ENCODE measurements at places on chromosomes 3 and 15.

GRCh38 chr15:62085740-62086139, 19.0 kb downstream of the C2CD4A start:
- DNase-seq = no peak

- DNase-seq = no peak
Measured at GRCh38 chr3:124520970-124521369, 209.3 kb upstream of the UMPS start.

GRCh38 chr15:78242128-78242527, 7.8 kb upstream of the ACSBG1 start:
- no peak for DNase-seq

GRCh38 chr3:194255252-194256039, 95.7 kb downstream of the CPN2 start:
- no peak for DNase-seq

GRCh38 chr3:187377842-187378241, 9.7 kb downstream of the RTP4 start:
- DNase-seq = no peak

DNA sequence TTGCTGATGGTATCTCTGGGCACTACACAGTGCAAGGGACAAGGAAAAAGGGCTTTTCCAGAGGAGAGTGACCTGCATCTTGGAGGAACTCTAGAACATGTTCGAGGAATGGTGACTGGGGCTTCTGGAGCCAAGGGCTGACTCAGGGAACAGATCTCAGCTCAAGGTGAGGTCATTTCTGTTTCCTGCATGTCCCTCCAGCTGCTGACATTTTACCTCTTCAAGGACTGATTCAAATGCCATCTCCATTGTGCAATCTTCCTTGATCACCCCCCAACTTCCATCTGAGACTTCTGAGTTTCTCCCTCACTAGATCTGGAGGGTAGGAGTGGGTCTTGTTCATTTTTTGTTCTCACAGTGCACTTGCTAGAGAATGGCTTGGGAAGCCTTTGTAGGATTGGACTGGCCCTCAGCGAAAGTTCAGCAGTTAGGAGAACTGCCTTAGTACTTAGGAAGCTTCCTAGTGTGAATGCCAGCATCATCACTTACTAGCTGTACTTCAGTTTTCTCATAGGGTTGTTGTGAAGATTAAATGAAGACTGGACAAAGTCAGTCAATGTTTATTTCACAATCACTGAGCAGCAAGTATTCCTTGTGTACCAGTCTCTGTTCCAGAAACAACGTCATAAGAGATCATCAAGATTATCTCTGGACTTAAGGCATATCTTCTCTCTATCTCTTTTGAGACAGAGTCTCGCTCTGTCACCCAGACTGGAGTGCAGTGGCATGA, 2.6 kb upstream of the IDH3A start:
- DNase-seq = no peak

DNA sequence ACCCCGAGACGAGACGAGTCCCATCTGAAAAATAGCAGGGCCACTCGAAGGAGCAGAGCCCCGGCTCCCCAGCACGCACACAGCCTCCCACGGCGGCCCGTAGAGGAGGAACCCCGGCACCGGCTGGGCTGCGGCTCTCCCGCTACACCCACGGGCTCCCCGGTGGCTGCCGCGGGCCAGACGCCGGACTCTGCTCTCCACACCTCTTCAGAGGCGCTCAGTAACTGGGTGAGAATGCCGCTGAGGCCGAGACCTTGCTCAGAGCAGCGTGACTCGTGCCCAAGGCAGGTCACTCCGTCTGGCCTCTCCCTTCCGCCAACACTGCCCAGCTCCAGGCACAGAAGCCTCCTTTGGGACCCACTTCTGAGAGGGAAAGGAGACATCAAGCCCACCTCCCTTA, 34.4 kb downstream of the TNK2 start:
- DNase-seq = no peak

- no peak for DNase-seq
Measured at GRCh38 chr3:66033241-66034138, 5.2 kb downstream of the MAGI1 start.

DNA sequence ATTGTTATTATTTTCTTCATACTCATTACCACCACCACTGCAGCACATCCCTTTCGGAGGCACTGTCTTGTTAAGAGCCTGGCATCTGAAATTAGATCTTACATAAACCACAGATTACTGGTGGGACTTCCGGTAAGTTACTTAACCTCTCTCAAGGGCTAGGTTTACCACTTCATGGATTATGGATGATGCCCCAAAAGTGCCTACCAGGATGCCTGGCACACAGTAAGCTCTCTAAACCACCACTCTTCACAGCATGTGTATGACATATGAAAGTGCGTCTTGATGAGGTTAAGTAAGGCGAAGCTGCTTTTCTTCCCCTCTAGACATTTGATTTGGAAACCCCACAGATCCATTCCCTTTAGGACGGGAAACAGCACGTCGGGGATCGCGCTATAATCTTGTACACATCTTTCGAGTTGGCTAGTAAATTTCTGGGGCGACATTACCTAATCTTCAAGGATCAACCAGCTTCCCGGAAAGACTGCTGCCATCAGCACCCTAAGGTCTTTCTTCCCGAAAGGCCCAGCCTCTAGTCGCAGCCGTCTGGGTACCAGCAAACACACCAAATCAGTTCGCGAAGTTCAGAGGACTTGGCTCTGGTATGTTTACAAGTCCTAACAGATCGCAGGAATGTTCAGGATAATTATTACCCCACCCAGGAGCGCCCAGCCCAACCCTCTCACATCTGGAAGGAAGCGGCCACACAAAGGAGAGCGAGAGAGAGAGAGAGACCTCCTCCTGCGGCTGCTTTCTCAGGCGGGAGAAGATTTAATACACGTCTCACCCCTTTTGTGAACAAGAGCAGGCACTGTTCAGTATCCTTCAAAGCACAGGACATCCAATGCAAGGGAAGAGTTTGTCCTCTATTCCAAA, 155.1 kb upstream of the FRMD4B start:
- DNase-seq = no peak

DNA sequence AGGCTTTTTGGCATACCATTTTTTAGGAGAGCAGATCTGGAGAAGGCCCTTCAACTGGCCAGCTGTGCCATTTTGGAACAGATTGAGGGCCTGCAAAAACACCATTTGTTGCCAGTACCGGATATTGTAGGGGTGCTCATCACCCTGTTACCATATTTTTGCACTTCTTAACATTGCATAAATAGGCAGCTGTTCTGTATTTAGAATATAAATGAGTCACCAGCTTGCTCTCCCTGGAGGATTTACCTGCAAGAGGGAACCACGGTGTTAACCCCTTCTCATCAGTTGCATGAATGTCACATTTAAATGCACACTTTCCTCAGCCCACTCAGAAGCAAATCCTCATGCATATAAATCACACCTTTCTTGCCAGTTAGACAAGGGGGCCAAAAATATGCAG, 435.6 kb downstream of the ROBO2 start:
- DNase-seq = no peak

- peak; percentile 13 for DNase-seq
Measured at GRCh38 chr15:80309769-80310384, 57.9 kb upstream of the CTXND1 start.

GRCh38 chr3:10917176-10917575, 75.4 kb upstream of the SLC6A1 start:
- DNase-seq = no peak

DNA sequence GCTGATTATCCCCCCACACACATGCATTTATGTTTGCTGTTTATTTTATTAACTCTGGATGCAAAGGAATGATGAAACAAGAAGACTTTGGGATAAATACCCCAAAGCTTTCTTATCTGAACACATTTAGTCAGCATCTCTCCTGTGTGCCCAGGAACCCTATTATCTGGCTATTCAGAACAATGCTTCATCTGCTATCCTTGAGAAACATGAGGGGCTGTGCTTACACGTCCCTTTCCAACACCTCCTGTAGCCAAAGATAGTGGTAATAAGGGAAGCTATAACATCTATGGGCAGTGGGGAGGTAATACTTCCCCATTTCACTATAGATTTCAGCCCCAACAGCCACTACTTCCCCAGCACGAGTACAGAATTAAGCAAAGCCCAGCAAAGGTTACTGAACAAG, 94.7 kb downstream of the SSR3 start:
- no peak for DNase-seq

DNA sequence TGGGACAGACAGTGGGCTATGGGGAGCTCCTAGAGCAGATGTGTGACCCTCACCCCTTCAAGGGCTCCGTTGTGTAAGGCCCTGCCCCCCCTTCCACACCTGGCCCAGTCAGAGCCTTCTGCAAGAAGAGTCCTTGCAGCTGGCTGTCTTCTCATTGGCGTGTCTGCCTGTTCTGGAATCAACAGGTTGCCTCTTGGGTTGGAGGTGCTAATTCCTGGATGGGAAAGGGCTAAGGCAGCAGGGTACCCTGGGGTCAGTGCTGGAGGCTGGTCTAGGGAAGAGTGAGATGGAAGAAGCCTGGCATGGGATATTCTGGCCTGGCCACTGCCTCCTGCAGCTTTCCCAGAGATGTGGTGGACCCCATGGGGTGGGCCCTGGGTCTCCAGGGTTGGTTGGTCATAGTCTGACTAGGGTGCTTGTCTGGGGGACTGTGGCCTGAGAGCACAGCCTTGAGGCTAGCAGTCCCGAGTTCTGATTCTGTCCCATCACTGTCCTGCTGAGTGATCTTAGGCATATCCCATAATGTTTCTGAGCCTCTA, 5.1 kb downstream of the TEX264 start:
- DNase-seq = no peak

DNA sequence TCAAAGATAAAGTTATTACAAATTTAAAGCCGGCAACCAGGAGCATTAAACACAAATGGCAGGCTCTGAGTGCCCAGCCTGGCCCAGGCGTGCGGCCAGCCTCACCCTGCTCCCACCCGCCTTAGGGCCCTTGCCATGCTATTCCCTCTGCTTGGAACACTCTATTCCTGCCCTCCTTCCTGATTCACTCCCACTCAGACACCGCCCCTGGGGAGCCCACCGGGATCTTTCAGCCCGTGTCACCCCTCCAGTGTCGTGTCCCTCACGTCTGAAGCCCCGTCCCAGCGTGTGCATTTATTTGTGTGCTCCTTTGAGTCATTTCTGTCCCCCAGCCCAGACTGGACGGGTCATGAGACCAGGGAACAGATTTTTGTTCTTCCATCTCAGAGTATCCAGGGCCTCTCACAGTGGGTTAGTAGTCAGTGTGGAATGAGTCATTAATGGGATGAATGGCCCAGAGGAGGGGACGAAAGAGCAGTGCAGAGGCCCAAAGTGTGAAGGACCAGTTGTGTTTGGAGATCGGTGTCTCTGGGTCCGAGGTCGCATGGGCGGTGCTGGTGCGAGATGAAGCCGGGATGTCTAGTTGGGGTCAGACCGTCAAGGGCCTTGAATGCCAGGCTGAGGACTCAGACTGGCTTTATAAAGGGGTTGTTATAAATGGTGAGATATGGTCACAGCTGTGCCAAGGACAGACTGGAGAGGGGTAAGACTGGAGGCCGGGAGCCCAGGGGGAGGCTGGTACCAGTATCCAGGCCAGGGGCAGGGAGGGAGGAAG, 58.9 kb upstream of the SLC6A6 start:
- DNase-seq = no peak

DNA sequence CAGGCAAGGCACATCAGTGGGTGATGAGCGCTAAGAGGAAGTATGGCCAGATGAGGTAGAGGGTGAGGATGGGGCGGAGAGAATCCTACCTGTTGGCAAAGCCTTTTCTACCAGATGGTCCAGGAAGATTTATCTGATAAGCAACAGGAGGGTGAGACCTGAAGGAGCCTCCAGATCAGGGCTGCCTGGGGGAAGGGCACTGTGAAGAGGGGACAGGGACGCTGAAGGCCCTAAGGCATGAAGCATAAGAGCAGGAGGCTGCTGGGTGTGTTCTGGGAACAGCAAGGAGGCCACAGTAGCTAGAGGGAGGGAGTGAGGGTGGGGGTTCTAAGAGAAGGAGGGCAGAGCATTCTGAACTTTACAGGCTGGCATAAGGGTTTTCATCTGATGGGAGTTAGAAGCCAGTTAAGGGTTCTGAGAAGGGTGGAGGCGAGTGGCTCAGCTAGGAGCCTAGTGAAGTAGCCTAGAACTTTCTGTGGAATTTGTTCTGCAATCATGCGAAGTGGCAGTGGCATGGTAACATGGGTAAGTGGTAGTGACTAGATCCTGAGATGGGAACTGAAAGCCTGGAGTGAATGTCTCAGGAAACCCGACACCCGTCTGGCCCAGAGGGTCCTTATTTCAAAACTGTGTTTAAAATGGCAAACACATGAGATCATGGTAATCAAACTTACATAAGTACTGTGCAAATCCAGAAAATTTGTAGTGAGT, 29.9 kb downstream of the CGNL1 start:
- DNase-seq = no peak

DNA sequence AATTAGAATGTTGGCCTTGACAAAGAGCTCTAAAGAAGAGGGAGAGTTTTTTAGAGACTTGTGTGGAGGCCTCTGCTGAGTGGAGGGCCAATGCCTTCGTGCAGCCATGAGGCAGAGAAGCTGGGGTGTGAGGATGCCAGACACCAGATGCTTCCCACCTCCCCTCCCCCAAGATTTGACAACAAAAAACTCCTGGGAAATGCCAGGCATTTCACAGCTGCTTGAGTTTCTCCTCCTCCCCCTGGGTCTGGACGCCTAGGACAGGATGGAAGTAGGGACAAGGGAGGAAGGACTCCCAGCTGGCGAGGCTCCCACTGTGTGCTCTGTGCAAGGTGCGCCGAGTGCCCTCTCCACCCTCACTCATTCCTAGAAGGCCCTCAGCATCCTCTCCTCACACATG, 20.1 kb downstream of the TGM4 start:
- no peak for DNase-seq

GRCh38 chr3:79872483-79872882, 104.7 kb upstream of the ROBO1 start:
- peak; percentile 53 for DNase-seq

DNA sequence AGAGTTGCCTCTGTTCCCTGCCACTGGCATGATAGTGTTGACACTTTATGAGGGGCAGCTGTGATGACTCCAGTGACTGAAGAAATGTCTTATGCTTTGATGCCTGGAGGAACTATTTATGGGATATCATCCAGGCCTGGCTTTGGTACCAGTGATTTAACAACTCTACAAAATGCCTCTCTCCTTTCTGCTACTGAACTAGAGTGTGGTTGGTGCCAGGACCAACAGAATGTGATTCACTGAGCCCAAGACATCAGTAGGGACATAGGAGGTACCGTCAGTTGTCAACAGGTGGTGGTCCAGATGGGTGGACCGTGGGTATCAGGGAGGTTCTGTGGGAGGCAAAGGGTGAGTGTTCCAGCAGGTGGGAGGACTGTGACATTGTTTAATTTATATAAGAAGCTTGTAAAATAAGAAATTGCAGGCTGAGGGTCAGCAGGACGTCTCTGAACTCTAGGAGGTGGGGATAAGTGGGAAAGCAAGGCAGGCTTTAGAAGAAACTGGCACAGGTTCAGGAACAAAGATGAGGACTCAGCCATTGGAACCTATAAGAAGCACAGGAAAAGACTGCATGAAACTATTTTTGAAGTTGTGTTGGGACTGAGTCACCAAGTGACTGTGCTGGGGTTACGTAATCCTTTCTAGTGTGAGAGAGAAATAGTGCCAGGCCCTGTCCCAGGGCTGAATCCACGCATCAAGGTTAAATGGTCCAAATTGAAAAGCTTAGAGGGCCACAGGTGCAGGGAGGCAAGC, 28.5 kb upstream of the SLC7A14 start:
- peak; percentile 63 for DNase-seq

- no peak for DNase-seq
Measured at GRCh38 chr3:112093180-112093522, 7.0 kb downstream of the C3orf52 start.

Measured in fibroblast of the conjunctiva (primary cell).